ENCODE measurements at places on chromosomes 3 and 15.

DNA sequence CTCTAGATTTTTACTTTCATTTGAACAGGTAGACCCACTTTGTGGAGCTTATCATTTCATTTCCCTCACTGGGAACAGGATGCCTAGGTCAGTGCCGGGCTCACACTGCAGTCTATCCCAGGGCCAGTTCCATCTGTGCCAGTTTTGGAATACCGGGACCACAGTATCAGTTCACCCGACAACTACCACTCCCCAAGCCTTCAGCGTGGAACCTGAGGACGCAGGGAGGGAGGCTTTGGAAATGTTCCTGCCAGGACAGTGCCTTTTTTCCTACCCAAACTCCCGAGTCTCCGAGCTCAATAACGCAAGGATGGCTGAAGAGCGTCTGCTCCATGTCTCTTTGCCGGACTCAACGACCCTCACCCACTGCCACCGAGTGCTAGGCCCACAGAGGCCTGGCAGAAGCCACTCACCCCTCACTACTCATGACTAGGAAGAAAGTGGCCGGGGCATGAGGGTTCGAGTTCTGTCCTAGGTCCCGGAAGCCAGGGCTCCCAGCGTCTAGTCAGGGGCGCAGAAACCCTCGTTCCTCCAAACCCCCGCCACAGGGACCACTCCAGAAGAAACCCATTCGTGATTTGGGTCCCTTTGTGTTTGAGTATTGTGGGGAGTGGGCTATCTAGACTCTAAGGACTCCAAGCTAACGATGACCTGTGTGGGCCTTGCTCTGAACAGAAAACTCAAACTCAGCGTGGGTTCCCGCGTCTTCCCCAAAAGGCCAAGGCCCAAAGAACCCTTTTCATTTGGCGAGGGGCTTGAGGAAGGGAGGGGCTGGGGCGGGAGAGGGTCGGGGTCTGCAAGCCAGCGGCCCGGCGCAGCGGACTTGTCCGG lies 11.4 kb downstream of the ZIC1 start:
- DNase-seq: no peak

GRCh38 chr3:45937206-45938042 lies 5.8 kb upstream of the CXCR6 start:
- no peak for DNase-seq

DNA sequence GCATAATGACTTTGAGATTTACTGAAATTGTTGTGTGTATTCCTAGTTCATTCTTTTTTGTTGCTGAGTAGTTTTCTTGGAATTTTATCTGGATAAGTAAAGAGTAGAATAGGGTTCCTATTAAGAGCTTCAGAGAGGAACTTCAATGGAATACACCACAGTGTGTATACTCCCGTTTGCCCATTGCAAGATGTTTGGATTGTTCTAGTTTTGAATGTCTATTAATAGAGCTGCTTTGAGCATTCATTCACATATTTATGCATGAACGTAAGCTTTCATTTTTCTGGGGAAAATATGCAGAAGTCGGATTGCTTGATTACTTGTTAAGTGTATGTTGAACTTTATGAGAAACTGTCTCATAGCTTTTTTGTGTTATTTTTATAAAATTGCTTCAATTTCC lies 580.5 kb downstream of the OTOL1 start:
- DNase-seq: no peak

DNA sequence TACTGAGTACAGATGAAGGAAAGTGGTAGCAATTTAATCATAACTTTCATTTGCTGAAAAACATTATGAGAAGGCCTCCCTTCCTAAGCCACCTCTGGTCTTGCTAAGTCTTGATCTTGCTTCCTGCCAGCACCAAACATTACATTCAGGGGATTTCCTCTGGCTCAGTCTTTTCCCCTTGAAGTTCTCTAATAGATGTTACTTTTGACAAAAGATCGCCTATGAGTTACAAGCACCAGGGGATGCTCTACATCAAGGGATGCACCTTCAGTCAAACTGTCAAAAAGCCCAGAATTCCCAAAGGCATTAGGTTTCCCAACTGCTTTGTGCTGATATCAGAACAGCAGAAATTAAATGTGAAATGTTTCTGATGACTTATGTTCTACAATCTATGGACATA lies 47.3 kb downstream of the AQP9 start:
- DNase-seq: no peak

- DNase-seq: no peak
Observed at GRCh38 chr15:89623165-89623564, 32.1 kb downstream of the KIF7 start.

- DNase-seq: no peak
Observed at GRCh38 chr3:78647726-78648125, 1120.1 kb downstream of the ROBO1 start.

GRCh38 chr15:78422571-78423340 lies 15.3 kb upstream of the IREB2 start:
- peak; percentile 63 for DNase-seq

DNA sequence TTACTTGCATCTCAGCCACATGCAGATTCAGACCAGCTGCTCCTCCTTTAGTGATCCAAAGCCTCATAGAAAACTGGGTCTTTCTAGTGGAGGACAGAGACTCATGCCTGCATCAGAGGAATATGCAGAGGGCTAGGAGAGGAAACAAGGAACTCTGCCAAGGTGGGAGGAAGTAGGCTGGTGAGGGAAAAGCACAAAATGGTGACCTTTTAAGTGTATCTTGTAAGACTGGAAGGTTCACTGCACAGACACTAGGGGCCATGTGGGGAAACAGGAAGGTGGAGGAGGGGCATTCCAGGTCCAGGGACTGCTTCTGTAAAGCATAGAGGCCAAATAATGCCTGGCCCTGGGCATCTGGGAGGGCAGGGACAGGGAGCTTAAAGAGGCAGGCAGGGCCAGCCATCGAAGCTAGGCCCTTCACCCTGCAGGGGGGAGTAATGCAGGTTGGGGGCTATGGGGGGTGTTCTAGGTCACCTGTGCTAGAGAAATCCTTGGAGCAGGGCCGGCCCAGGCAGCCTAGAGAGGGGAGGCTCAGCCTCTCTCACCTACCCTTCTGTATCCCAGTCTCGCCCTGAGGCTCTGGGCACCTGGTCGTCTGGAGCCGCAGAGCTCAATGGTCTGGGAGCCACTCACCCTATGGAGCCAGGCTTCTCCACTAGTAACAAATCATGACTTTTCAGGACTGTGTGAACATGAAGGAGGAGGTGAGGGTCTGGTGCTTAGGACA lies 117.7 kb downstream of the DNAJB8 start:
- peak; percentile 54 for DNase-seq

GRCh38 chr3:10119376-10119775 lies 3.9 kb downstream of the BRK1 start:
- DNase-seq: no peak

- no peak for DNase-seq
Observed at GRCh38 chr3:105806359-105806758, 62.5 kb downstream of the CBLB start.

GRCh38 chr3:65128346-65128745 lies 440.5 kb upstream of the ADAMTS9 start:
- DNase-seq: no peak

DNA sequence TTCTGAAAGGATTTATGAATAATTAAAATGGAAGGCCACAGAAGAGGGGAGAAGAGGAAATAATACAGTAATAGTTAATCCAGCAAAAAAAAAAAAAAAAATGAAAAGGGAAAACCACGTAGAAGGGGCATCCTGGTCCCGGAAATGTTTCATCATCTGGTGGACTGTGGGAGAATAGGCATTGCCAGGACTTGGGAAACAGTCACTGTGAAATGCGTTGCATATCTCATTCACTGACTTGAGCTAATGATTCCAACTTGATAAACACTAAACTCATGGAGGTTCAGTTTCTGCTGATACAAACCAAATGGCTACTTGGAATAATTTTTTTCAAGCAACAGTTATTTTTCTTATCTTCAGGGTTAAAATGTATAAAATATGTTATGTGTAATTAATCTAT lies 3.2 kb downstream of the XCR1 start:
- DNase-seq: no peak

GRCh38 chr3:15795651-15796308 lies 2.0 kb downstream of the ANKRD28 start:
- peak; percentile 28 for DNase-seq

- DNase-seq: peak; percentile 89
Observed at GRCh38 chr3:49415931-49416601, 3.8 kb downstream of the TCTA start.

GRCh38 chr3:22106213-22106896 lies 355.3 kb upstream of the ZNF385D start:
- DNase-seq: no peak

GRCh38 chr15:88257311-88258092 lies 963 bp upstream of the NTRK3 start:
- DNase-seq: peak; percentile 38

DNA sequence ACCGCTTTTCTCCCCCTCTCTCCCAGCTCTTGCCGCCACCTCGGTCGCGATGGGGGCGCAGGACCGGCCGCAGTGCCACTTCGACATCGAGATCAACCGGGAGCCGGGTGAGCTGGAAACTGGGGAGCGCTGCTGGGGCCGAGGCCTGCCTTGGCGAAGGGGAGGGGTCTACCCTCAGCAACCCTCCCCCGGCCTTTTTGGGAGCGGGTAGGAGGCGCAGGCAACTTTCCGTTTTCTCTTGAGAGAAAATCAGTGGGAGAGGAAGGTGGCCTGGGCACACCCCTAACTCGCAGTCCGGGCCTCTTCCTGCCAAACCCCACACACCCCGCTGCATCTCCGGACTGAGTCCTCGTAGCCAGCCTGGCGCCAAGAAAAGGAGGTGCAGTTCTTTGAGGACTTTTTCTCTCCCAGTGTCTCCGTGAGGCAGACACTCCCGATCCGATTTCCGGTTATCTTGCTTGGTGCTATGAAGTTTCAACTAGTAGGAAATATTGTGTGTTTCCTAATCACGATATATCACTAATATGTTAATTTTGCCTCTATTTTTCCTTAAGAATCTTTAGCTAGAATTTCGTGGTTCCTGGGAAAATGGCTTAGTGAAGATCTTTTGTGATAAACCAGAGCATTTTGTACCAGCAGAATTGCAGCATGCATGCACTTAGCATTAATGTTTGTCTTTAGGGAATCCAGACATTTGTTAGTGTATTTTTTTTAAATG lies 631 bp downstream of the NKTR start:
- peak; percentile 68 for DNase-seq

DNA sequence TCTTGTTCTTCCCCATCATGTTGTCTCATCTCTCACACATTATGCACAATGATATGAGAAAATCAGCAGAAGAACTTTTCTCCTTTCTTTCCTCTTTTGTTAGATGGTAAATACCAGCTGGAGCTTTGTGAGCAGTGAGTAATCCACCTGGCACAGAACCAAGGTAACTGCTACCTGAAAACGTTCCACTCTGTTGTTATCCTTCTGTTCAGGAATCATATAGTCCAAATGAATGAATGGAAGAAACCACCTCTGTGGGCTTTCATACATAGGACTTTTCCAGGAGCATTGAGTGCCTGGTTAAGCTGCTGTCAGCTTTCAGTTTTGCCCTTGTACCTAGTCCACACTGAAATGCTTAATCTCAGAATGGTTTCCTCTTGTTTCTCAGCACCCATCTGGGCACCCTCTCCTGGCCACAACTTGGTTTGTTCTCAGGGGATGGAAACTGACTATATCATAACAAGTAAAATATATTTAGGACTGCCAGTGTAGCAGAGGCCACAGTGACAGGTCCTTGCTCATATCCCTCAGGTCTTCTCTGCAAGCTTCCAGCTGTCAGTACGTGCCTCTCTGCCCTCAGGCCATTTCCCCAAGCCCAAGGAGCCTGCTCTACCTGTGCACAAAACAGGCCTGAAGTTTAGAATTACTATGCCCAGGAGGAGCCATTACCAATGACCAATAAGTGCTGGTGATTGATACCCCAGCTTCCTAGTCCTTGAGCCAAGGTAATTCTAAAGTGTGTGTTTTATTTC lies 23.5 kb upstream of the SLC4A7 start:
- DNase-seq: no peak

DNA sequence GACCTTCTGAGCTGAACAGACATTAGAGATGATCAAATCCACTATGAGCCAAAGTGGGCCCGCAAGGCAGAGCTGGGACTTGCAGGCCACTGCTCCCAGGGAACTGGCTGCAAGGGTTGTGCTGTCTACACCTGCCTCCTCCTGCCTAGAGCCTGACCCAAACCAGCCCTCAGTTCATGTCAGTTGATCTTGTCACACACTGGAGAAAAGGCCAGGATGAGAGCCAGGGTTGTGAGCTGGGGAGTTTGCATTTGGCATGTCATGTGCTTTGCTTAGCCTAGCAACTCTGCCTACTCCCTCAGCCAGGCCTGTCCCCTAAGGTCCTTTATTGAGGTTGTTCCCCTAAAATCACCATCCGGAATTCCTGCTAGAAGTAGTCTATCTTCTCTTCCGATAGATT lies 67.8 kb downstream of the RAB11A start:
- no peak for DNase-seq

DNA sequence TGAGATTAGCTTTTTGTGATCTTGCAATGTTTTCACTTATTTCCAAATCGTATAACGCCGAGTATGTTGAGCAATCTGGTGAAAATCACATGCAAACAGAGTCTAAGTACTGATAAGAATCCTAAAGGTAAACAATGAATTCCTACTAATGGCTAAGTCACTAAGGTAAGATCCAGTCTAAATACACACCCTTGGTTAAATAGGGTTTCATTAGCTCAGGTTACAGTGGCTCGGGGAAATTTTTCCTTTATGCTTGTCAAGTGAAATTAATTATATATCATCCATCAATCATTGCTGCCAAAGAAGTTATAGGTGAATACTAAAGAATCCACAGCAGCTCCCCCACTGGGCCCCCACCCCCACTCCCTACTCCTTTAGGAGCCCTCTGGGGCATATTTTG lies 139.3 kb downstream of the SOX2 start:
- no peak for DNase-seq

All from OCI-LY7 (cell line).